ENCODE measurements at places on chromosomes 11 and 22.

- no peak for DNase-seq
These were observed 176.7 kb upstream of the NCAM1 start for GRCh38 chr11:112784323-112785073.

DNA sequence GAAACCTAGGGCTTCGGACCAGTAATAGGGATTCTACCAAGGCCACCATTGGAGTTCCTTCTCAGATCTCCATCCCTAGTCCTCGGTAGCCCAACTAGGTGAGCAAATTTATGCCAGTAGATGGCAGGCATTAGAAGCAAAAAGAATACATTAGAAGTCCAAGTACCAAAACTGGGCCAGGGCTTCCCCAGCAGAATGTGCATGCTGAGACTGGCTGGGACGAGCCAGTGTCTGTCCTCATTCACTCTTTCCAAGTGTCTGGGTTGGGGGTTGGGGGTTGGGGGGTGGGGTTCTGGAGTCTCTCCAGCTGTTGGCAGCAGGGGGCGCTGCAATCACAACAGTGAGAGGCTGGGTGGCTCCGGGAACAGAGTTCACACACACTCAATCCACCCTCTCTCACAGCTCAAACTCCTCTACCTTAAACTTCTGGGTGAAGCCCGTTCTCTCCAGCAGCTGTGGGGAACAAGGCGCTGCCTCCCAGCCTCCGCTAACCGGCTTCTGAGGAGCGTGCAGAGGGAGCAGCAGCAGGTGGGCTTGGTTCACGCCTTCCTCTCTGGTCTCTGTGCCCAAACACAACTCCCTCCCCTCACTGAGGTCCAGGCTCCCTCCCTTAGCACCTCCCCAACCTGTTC lies 57.5 kb downstream of the BTG4 start:
- peak; percentile 55 for DNase-seq

DNA sequence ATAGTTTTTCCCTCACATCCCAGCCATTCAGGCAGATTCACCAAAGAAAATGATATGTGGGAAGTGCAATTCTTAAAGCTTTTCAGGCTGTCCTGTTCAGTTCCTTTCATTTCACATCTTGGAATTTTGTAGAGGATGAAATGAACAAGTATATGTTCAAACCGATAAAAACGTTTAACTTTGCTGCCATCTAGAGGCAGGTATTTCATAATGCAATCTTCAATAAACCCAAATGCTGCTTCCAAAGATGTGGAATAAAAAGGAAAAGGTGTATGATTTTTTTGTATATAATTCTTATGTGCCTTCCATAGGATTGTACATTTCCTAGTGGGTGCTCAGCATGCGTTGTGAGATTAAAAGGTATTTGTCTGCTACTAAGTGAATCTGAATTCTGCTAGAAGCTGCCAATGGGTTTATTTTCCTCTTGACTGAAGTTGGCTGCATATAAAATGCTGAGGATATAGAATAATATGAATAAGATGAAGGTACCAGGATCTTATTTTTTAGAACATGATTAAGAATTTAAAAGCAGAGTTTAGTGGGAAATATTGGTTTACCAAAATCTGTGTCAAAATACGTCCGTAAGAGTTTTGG lies 199.3 kb downstream of the PGR start:
- DNase-seq: peak; percentile 3

DNA sequence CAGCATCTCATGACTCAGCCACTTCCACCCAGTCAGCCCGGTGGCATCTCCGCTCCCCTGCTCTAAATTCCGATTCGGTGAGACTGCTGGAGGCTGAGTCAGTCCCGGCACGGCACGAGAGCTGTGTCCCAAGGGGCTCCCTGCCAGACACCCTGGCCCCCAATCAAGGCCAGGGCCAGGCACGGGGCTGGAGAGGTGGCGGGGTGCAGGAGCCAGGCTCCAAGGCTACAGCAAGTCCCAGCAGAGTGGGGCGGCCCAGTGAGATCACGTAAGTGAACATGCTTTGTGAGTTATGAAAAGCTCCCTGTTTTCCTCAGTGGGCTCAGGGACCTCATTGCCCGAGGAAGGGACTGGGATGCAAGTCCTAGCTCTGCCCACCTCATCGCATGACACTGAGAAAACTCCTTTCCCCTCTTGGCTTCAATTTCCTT lies 3.0 kb downstream of the C11orf68 start:
- DNase-seq: peak; percentile 80

DNA sequence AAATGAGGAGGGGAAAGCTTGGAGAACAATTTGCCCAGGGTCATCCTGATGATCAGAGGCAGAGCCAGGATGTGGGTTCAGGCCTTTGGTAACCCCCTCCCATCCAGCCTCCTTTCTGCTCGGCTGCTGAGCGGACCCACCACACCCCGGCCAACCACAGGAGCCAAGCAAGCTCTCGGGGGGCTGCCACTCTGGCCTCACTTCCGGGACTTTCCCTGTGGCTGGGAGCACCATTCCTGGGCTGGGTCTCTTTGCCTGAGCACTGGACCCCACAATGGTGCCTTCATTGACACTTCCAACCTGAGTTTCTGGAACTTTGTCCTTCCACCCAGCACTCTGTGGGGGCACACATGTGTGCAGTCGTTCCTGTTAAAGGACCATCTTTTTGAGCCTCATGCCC lies 9.8 kb downstream of the TOP3B start:
- DNase-seq: no peak

- peak; percentile 64 for DNase-seq
These were observed 20.1 kb downstream of the TMEM218 start for GRCh38 chr11:125091247-125091876.

- DNase-seq: no peak
These were observed 28.3 kb downstream of the SLC1A2 start for GRCh38 chr11:35390737-35391682.

- DNase-seq: no peak
These were observed at the start of gene MRGPRG for GRCh38 chr11:3218483-3219280. MRGPRG (minus strand) TSS chr11:3218813; CDS start chr11:3218813, 0 bp downstream.

- no peak for DNase-seq
These were observed 23.7 kb downstream of the TMPRSS13 start for GRCh38 chr11:117905524-117905923.
